HT1080 (cell line): ENCODE measurements at places on chromosomes 1 and 21.

GRCh38 chr1:54919367-54920359 lies 32.7 kb upstream of the DHCR24 start:
- DNase-seq = no peak

DNA sequence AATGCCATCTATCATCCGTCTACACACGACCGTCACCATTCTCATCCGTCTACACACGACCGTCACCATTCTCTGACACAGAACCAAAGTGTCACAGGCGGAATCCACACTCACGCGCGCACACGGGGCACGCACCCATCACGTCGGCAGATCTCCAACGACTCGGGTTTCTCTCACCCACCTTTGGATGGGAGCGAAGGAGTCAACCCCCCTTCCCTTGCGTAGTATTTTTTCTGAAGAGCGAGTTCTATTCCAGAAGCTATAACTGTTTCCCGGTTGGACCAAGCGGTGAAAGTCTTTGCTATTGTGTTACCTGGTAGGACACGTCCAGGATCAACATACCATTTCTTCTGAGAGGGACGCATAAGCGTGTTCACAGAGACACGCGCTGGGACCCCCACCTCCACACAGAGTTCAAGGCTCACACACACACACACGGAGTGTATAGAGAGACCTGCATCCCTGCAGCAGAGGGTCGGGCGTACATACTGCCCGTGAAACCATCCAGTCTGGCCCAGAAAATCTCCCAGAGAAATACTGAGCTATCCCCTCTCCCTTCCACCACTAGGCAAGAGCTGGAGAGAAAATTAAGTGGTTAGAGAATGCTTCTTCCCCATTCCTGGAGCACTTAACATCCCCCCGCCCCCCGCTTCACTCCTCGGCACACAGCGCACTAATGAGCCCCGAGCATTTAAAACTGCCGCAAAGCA lies 741 bp downstream of the DUSP10 start:
- DNase-seq = no peak

- DNase-seq = no peak
Measured at GRCh38 chr1:33332881-33333280, 12.0 kb upstream of the A3GALT2 start.

DNA sequence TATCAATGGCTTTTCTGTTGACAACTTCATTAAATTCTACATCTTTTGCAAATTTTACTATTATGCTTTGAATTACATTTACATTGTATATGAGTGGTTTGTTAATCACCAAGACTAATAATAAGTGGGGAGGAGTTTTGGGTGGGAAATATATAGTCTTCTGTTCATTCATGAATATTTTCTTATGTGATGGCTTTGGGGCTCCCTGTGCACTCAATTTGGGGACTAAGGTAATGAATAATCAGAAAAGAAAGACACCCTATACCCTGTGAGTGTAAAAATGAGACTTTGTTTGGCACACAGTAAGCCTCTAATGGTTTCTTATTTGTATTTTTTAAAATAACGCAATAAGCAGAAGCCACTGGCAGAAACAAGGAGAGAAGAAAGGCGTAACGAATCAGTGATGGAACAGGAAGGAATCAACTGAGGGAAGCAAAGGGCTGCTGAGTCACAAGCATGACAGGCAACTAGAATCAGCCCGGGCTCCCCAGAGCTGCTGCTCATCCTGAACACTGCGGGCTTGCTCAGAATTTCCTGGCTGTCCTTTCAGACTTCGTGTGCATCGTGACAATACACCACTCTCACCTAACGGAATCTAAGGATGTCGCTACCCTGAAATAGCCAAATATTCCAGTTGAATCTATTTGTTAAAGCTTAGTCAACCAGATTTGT lies 20.8 kb upstream of the RGS2 start:
- peak; percentile 73 for DNase-seq

GRCh38 chr1:204569478-204569877 lies 53.3 kb downstream of the MDM4 start:
- DNase-seq = no peak

DNA sequence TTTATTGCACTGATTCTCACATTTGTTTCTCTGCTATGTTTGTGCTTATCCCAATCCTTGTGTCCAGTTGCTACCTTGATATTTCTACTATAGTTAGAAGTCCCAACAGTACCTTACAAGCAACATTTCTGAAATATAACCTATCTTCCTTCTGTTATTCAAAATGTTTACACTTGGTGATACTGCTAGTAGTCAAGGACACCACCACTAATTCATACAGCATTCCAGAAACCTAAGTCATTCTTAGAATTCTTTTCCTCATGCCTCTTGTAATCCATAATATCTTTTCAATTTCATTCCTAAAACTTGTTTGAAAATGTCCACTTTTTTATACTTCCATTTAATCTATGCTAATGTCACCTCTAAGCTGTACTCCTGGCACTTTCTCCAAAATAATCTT lies 2132.1 kb downstream of the NCAM2 start:
- DNase-seq = peak; percentile 8

- no peak for DNase-seq
Measured at GRCh38 chr1:115954684-115955083, 21.6 kb upstream of the SLC22A15 start.

DNA sequence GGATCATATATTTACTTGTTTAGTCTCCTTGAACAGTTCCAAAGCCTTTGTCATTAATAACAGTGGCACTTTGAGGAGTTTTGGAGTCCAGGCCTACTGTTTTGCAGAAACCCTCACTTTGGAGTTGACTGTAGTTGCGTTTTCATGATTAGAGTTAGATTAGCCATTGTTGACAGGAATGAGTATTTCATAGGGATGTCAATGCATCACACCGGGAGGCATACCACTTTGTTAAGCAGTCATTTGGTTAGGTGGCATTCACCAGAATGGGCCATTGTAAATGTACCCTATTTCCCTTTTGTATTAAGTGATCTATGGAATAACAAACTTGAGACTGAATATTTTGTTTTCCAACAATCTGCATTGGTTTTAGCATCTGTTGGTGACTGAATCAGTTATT lies 11.8 kb downstream of the MRPS6 start:
- DNase-seq = no peak

- DNase-seq = peak; percentile 63
Measured at GRCh38 chr1:236063919-236064673, 794 bp downstream of the NID1 start.

DNA sequence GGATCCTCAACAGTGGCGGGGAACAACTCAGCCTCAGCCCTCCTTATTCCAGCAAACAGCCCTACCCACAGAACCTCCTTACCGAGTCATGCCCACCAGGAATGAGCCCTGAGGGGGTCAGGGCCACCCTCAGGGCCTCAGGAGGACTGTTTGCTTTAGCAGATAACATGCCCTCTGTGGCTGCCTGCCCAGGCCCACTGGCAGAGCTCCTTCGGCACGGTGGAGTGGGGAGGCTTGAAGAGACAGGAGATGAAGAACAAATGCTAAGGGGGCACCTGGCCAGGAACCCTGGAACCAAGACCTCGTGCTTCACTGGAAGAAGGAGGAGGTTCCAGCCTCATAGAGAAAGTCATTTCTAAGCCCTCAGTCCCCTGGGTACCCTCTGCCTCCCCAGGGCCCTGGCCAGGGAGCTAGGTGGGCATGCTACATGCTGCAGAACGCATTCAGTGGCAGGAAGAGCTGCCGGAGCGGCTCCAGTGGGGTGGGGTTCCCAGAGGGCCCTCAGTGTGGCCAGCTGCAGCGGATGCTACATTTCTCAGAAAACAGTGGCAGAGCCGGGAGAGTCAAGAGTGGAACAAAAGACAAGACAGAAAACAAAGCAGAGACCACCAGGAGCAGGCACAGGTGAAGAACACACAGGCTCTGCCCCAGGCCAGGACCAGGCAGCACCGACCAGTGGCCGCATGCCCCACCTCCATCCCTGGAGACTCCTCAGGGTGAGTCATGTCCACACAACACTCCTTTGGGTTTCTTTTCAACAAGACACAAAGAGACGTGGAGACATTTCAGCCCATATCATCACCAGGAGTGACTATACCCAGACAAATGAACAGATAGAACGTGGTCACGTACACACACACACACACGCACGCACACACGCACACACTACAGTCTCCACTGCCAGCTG lies 39.8 kb downstream of the RIMS3 start:
- DNase-seq = peak; percentile 27

- DNase-seq = no peak
Measured at GRCh38 chr1:42886046-42886739, 39.8 kb downstream of the ZNF691 start.

- no peak for DNase-seq
Measured at GRCh38 chr1:55786396-55786795, 571.2 kb upstream of the USP24 start.

- no peak for DNase-seq
Measured at GRCh38 chr1:198902655-198903054, 263.8 kb downstream of the PTPRC start.

GRCh38 chr1:14913482-14914177 lies 239.9 kb upstream of the TMEM51 start:
- no peak for DNase-seq

GRCh38 chr1:20726932-20727745 lies 5.4 kb downstream of the SH2D5 start:
- no peak for DNase-seq

GRCh38 chr1:62092110-62092509 lies 102.5 kb upstream of the L1TD1 start:
- no peak for DNase-seq

GRCh38 chr1:244371242-244372141 lies 80.2 kb downstream of the ADSS2 start:
- DNase-seq = no peak

GRCh38 chr1:159829273-159829634 lies 2.6 kb downstream of the SLAMF8 start:
- DNase-seq = no peak

DNA sequence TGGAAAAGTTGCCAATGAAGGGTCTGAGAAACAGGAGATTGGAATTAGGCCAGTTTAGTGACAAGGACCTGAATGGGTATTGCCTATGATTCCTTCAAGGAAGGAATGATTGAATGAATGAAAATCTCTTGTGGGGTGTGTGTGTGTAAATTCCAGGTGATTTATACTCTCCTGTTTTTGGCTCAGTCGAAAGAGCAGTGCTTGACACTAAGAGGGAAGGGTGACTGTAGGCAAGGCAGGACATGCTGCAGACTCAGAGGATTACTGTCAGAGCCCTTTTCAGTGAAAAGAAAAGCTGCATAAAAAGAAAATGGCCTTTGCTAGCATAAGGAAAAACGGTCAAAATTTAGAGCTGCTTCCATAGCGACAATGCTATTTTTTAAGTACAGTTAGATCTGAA lies 30.1 kb downstream of the C1orf21 start:
- no peak for DNase-seq

DNA sequence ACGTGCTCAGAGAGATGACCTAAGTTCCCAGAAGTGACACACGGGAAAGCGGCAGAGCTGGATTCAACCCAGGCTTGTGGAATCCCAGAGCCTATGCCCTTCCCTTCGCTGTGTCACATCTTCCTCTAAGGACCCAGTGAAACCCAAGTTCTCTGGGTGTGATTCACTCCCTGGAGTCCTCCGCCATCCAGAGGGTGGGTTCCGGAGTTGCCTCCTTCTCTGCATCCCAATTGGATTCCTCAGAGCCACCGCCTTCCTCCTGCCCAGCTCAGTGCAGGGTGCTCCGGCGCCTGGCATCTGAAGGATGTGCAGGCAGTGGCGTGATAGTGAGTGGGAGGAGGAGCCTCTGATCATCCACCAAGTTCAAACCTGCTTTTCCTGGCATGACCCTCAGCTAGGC lies 20.7 kb upstream of the RCC2 start:
- DNase-seq = peak; percentile 77

DNA sequence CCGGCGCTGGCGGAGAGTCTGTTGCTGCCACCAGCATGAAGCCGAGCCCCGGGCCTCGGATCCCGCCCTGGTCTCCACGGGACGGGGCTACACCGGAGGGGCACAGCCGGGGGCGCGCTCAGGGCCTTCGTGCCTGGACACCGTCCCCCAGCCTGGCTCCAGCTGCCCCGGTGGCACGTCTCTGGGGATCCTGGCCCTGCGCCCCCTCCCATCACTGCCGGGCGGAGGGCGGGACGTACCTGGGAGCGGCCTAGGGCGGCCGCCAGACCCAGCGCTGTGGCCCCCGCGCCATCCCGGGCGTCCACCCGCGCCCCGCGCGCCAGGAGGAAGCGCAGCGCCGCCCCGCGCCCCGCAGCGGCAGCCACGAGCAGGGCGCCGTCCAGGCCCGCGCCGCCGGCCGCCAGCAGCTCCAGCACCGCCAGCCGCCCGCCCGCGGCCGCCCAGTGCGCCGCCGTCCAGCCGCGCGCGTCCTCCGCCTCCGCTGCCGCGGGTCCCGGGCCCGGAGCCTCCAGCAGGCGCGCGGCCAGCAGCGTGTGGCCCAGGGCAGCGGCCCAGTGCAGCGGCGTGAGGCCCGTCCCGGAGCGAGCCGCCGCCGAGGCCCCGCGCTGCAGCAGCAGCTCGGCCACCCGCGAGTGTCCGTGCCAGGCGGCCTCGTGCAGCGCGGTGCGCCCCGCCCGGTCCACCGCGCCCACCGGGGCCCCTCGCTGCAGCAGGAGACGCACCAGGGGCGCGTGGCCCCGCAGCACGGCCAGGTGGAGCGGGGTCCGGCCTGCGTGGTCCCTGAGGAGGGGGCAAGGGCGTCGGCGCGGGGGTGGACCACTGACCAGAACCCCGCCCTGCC lies 1.0 kb downstream of the ANKRD65 start:
- DNase-seq = no peak

DNA sequence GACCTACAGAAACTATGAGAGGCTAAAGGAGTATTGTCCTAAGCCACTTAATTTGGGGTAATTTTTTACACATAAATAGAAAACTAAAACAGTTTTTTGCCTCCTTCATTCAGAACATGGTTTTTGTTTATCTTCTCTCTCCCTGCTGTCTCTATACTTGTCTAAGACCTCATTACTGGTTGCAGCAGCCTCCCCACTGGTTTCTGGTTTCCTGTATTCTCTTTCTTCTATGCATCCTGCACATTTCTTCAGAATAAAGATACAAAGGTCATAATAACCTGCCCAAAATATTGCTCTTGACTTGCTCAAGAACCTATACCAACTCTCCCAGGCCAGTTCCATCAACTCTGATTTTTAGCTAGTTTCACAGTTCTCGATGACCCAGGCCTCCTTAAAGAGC lies 19.8 kb upstream of the BOLA1 start:
- DNase-seq = no peak

- DNase-seq = no peak
Measured at GRCh38 chr1:65221638-65222339, 73.8 kb downstream of the AK4 start.

GRCh38 chr1:37599940-37600339 lies 4.2 kb upstream of the GNL2 start:
- DNase-seq = no peak

- DNase-seq = no peak
Measured at GRCh38 chr1:157239936-157240335, 101.7 kb upstream of the ETV3 start.

- no peak for DNase-seq
Measured at GRCh38 chr1:91712981-91713841, 172.7 kb downstream of the TGFBR3 start.
